A549 (cell line): ENCODE measurements at places on chromosomes 3 and 15.
A peak's percentile ranks its signal among the peaks of the same experiment; 100 is the strongest.

DNA sequence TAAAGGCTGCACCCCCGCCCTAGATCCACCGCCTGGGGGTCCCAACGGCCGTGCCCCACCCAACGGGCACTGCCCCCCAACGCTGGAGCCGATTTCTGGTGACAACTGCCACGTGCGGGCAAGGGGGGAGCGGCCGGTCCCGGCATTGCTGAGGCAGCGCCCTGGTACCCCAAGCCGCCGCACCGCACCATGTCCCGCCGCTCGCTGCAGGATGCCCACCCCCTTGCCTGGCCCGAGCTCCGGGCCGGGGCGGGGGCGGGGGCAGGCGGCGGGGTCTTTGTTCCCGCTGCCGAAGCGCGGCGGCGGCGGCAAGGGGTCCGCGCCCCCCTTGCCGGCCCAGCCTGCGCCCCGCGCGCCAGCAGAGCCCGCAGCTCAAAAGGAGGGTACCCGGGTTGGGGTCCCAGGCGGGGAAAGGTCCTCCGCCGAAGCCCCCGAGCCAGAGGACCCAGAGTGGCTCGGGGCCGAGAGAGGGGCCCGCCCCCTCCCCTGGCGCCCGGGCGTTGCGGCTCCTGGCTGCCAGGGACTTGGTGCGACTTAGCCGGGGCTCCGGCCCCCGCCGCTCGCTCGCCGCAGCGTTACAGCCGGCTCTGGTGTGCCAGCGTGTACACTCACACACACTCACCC is 678 bp downstream of the SEMA7A start:
- DNase-seq, result no peak

DNA sequence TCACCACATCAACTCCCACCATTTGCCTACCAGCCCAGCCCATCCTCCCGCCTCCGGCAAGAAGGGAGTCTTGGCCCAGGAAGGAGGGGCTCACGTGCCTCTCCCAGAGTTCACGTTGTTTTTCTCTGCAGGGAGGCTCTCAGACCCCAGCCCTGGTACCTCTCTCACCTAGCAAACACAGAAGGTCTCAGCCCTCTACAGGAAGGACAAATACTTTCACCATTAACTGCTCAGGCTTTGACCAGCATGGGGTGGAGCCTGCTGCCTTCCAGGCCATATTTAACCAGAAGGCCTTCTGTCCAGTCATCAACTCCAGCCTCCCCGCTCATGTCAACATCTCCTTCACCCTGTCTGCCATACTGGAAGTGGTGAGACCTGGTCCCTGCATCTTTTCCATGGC is 19.0 kb upstream of the HTR3E start:
- no peak for DNase-seq

- DNase-seq, result no peak
Observed at GRCh38 chr3:4232798-4233197, 70.4 kb upstream of the SETMAR start.

GRCh38 chr15:44243829-44244228 is 44.7 kb upstream of the GOLM2 start:
- DNase-seq, result no peak

DNA sequence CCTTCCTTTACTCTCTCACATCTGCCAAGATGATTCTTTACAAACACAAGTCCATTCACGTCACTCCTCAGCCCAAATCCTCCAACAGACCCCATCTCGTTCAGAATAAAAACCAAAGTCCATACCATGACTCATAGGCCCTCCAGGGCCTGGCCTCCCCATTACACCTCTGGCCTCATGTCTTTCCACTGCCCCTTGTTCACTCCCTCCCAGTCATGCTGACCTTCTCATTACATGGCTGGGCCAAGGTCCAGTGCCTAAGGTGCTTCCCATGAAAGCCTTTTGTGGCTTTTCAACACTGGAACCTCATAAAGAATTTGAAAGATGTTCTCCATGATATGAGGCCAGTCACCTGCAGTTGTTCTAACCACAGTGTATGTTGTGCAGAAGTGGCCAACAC is 44.5 kb downstream of the NEK10 start:
- no peak for DNase-seq

GRCh38 chr3:103786296-103786695 is 1351.5 kb downstream of the ZPLD1 start:
- DNase-seq, result no peak

GRCh38 chr3:127857333-127857732 is 35.0 kb upstream of the MGLL start:
- peak; percentile 30 for DNase-seq

- DNase-seq, result no peak
Observed at GRCh38 chr15:70086636-70087035, 11.1 kb downstream of the TLE3 start.

DNA sequence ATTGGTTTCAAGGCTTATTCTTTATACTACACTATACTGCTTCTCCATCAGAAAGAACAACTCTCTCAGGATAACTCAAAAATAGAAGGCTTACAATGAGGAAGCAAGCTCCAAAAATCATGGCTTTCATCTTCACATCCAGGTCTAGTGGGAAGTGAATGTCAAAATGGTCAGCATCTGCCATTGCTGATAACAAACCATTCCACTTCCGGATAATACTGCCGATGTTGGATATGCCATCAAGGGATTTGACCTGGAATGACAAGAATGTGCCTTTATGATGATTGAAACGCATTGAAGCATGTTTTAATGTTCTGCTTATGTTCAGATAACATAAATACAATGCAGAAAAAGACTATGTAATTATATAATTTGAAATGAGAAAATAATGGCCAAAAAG is 34.0 kb upstream of the PLOD2 start:
- no peak for DNase-seq

DNA sequence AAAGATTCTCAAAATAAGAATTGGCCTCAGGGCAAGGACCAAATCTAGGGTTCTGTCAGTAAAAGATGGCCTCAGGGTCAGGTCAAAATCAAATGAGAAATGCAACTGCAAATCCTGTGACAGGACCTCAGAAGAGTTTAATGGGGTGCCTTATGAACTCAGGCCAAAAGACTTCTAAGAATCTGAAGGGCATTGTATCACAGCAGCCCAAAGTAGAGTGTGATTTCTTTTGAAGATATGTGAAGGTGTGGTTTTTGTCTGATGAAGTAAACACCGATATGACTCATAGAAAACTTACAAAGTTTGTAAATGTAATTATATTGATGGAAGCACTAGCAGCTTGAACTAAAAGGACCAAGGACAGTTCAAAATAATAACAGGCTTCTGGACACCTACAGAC is 966.1 kb downstream of the AGBL1 start:
- DNase-seq, result no peak

GRCh38 chr15:79170256-79170664 is 79.7 kb upstream of the RASGRF1 start:
- DNase-seq, result peak; percentile 52

DNA sequence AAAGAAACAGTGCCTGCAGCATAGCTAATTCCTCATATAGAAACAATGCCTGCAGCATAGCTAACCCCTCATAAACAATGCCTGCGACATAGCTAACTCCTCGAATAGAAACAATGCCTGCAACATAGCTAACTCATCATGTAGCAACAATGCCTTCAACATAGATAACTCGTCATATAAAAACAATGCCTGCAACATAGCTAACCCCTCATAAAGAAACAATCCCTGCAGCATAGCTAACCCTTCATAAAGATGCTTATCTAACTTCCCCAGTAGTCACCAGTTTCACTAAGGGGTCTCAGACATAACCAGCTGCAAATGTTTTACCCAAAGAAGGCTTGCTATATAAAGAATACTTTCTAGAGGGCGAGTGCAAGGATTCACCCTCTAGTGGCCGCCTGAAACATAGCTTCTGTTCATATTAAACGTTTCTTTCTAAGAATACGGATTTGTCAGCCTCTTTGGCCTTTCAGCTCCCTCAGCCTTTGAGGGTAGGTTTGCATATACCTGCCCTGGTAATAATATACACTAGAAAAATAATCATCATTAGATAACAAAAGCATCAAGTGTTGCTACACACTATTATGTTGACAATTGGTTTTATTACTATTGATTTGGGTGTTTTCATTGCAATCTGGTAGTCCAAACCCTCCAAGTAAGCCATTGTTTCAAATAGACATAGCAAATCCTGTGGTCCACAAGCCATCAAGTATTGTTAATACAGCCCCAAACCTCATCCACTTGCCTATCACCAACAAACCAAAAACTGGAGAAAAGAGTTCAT is 44.4 kb upstream of the FAN1 start:
- DNase-seq, result peak; percentile 42

- no peak for DNase-seq
Observed at GRCh38 chr3:10462641-10463532, 42.5 kb downstream of the ATP2B2 start.

GRCh38 chr3:58036293-58037032 is 28.2 kb downstream of the FLNB start:
- no peak for DNase-seq

DNA sequence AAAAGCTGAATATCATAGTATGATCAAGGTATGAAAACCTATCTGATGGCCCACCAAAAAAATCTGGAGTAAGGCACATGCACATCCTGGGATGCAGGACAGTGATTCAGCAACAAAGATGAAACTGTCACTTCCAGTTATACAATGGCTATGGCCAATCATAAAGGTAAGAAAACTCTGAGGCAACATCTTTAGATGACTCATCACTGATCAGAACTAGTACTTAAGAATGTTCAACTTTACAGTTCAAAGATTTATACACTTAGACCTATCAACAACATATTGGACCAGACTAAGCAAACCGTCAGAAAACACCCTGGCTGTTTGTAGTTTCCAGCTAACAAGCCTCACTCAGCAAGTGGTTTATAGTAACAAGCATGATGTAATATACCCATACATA is 21.3 kb upstream of the PLCH1 start:
- peak; percentile 44 for DNase-seq

GRCh38 chr15:41970456-41970855 is 1.9 kb downstream of the EHD4 start:
- no peak for DNase-seq

DNA sequence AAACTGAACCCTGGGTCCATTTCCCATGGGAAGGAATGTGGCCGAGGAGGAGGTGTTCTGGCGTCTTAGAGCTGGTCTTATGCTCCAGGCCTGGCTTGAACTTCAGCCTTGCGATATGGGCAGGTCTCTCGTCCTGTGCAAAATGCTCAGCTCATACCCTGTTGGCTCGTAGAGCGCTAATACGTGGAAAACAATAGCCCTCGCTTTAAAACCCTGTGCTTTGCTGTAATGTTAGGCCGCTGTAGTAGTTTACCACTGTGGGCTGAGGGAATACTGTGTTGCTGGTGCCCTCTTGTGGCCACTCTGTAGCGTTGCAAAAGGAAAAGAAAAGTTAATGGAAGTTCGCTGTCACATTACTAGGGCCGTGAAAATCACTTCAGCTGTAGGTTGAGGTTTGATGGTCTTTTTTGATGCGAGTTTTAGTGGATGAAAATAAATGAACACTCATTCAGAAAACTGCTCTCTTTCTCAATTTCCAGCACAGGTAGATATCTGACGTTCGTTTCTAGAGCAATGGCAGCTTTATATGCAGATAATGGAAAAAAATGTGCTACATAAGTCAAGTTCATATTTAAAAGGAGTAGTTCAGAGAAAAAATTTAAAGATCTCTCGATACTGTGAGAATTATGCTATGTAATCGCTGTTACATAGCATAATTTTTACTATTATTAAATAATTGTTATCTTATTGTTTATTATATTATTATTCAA is 92.9 kb downstream of the MCTP2 start:
- peak; percentile 62 for DNase-seq

DNA sequence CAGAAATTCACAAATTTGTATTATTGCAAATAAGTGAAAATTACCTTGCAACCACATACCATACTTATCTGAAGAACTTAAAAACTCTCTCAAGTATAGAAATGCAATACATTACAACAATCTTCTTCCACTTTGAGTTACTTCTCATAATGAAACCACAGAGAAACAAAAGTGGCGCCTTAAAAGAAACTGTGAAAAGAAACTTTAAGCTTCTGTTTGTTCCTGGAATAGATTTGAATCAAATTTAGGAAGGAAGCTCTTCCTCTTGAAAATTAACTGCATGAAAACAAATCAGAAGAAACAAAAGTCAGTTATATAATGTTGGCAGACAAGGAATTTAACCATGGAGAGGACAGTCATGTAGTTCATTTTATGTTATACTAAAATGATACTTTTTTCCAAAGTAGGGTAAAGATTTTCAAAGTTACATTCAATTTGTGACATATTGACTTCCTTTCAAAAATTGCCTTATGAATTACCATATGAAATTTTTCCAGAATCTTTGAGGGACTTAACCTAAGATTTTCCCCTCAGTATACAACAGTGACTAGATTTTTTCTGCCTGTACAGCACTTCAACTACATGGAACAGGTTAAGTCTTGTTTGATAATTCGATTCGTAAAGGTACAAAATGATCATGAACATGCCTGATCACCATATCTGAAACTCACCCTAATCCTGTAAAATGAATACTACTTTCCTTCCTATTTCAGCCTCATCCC is 57.6 kb upstream of the TNFSF10 start:
- DNase-seq, result no peak

GRCh38 chr3:158745551-158745950 is 13.3 kb upstream of the RARRES1 start:
- no peak for DNase-seq

GRCh38 chr15:41883484-41883825 is 10.4 kb downstream of the SPTBN5 start:
- DNase-seq, result no peak

DNA sequence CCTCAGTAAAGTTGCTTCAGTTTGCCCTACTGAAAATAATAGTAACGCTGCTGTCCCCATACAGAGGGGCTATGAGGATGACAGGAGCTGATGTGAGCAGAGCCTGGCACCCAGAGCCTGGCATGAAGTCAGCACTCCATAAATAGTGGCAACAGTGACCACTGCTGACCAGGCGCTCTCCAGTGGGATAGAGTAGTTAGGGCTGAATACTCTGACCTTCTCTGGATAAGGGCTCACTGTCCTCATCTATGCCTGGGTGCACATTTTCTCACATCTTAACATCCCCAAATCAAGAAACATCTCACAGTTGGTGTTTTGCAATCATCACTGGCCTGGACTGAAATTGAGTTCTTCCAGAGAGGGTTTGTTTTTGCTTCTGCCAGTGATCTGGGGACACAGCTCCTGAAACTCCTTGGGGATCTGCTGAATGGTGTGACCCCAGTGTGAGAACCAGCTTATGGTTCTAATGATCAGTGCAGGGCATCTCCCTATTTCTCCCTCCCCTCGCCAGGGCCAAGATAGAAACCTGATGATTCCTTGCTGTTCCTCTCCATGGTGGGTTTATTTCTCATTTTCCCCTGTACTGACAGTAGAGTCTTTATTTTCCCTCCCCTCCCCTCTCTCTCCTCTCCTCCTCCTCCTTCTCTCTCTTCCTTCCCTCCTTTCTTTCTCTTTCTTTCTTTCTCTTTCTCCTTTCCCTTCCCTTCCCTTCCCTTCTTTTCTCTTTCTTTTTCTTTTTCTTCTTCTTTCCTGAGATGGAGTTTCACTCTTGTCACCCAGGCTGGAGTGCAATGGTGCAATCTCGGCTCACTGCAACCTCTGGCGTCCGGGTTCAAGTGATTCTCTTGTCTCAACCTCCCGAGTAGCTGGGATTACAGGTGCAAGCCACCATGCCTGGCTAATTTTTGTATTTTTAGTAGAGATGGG is 3.5 kb upstream of the PCSK6 start:
- no peak for DNase-seq

- DNase-seq, result no peak
Observed at GRCh38 chr15:39444735-39445470, 136.0 kb upstream of the THBS1 start.
